ENCODE measurements at places on chromosomes 4 and X. TPM values are rescaled to one million over a fixed set of nuclear protein-coding genes. Genes with fewer than 3 reads are reported as not detected.

The PABPC1L2B gene
- 1.8 TPM for total RNA-seq

- H3K27me3 ChIP-seq: no peaks in the 10 kb centered on the region
- no peak overlapping the region for H3K27ac ChIP-seq
Measured at GRCh38 chrX:147069926-147070325, 255.4 kb upstream of the CXorf51A start.

GRCh38 chr4:144967161-144967560, 130.8 kb downstream of the ANAPC10 start:
- no peaks in the 10 kb centered on the region for H3K4me1 ChIP-seq
- H3K27ac ChIP-seq: no peak overlapping the region
- no peak overlapping the region for H3K4me3 ChIP-seq
- no peaks in the 10 kb centered on the region for H3K36me3 ChIP-seq
- no peaks in the 10 kb centered on the region for H3K27me3 ChIP-seq

- no peaks in the 10 kb centered on the region for H3K27me3 ChIP-seq
- DNase-seq: no peak
- peaks cover 4% of the 10 kb centered on the region for H3K4me1 ChIP-seq
- H3K36me3 ChIP-seq: peaks cover 29% of the 10 kb centered on the region
- H3K4me3 ChIP-seq: peak within 1 kb of the TSS; percentile 80
Measured at GRCh38 chrX:135421932-135422809, at the start of gene SMIM10L2A. TSS of gene SMIM10L2A (plus strand) at chrX:135421944. CDS start at chrX:135422132, 188 bp downstream.

GRCh38 chrX:84078991-84079390, 109.0 kb downstream of the RPS6KA6 start:
- H3K27me3 ChIP-seq: no peaks in the 10 kb centered on the region
- H3K4me1 ChIP-seq: no peaks in the 10 kb centered on the region
- H3K27ac ChIP-seq: no peak overlapping the region
- no peak for DNase-seq
- peaks cover 9% of the 10 kb centered on the region for H3K36me3 ChIP-seq

- no peaks in the 10 kb centered on the region for H3K4me1 ChIP-seq
- DNase-seq: no peak
- H3K27ac ChIP-seq: no peak overlapping the region
- H3K36me3 ChIP-seq: no peaks in the 10 kb centered on the region
Measured at GRCh38 chr4:156188596-156188995, 234.9 kb upstream of the CTSO start.

- no peaks in the 10 kb centered on the region for H3K4me1 ChIP-seq
- no peaks in the 10 kb centered on the region for H3K27me3 ChIP-seq
- H3K4me3 ChIP-seq: no peak overlapping the region
- no peak overlapping the region for H3K27ac ChIP-seq
- no peak for DNase-seq
- peaks cover 25% of the 10 kb centered on the region for H3K36me3 ChIP-seq
Measured at GRCh38 chr4:8502371-8502770, 61.8 kb downstream of the TRMT44 start.

GRCh38 chr4:7787067-7787466, 152.6 kb downstream of the AFAP1 start:
- no peak overlapping the region for H3K4me3 ChIP-seq
- H3K36me3 ChIP-seq: peaks cover 8% of the 10 kb centered on the region
- H3K27me3 ChIP-seq: no peaks in the 10 kb centered on the region
- DNase-seq: no peak
- no peak overlapping the region for H3K27ac ChIP-seq

GRCh38 chr4:121698236-121698671, 1.5 kb upstream of the ANXA5 start:
- 0 out of 2 replicates have a peak overlapping the region, but pooled peaks have one; percentile 8 for H3K4me3 ChIP-seq
- DNase-seq: no peak
- H3K4me1 ChIP-seq: no peaks in the 10 kb centered on the region

DNA sequence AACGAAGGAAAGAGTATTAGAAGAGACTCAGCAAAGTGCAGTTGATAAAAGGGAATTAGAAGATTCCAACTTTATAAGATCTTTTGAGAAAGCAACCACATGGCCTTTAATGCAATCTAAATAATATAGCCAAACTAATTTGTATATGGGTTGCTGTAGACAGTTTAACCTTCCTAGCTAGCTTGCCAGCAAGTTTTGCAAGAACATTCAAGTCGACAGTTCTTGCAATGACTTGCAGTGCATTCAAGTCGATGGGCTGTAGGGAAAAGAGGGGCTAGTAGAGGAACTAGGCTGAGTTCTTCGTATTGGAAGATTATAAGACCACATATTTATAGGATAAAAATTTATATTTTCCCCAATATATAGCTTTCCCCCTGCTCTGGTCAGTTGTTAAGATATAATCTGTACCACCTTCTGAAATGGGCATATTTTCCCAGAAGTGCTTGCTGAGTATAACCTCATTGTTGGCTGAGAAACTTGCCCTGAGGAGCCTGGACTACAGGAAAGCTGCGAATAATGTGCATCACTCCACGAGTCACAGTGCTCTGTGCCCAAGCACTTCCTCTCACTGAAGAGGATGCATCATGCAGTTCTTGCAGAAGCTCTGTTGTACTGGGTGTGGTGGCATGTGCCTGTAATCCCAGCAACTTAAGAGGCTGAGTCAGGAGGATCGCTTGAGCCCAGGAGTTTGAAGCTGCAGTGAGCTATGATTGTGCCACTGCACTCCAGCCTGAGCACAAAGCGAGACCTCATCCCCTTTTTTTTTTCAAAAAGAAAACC, 56.7 kb downstream of the DOCK11 start:
- H3K36me3 ChIP-seq: peaks cover 7% of the 10 kb centered on the region
- no peaks in the 10 kb centered on the region for H3K27me3 ChIP-seq
- no peaks in the 10 kb centered on the region for H3K4me1 ChIP-seq
- no peak for DNase-seq

The ATP2B3 gene
- 0.35 TPM for total RNA-seq

- H3K4me3 ChIP-seq: no peak overlapping the region
- H3K36me3 ChIP-seq: no peaks in the 10 kb centered on the region
- H3K27ac ChIP-seq: no peak overlapping the region
- no peaks in the 10 kb centered on the region for H3K4me1 ChIP-seq
- no peak for DNase-seq
- H3K27me3 ChIP-seq: no peaks in the 10 kb centered on the region
Measured at GRCh38 chr4:114277690-114278089, 298.2 kb upstream of the ARSJ start.

- no peak for DNase-seq
- no peak overlapping the region for H3K27ac ChIP-seq
- peak overlapping the region; percentile 1 for H3K4me3 ChIP-seq
- peaks cover 2% of the 10 kb centered on the region for H3K4me1 ChIP-seq
- H3K27me3 ChIP-seq: no peaks in the 10 kb centered on the region
Measured at GRCh38 chr4:175787948-175788347, 24.1 kb downstream of the GPM6A start.

The PNMA3 gene
- 9.4 TPM for total RNA-seq

The DCLK2 gene
- total RNA-seq: 0.33 TPM

DNA sequence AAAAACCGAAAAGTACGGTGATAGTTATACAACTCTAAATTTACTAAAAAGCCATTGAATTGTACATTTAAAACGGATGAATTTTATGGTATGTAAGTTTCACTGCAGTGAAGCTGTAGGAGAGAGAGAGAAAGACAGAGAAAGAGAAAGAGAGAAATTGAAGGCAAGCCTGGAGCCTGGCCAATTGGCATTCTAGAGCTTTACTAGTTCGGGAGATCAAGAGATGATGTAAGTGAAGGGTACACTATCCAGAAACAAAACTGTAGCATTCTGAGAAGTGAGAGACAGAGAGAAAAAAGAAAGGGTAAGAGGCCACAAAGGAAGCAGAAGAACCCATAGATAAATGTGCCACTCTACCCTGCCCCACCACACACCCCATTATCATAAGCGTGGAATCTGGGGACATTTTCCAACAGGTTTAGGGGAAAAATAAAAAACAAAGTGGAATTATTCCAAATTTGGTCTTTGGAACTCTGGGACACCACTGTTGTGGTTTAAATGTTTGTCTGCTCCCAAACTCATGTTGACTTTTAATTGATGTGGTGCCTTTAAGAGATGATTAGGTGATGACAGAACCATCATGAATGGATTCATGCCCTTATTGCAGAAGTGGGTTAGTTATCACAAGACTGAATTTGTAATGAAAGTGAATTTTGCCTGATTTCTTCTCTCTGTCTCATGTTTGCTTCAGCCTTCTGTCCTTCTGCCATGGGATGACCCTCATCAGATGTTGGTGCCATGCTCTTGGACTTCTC, 123.0 kb upstream of the PLS3 start:
- peaks cover 12% of the 10 kb centered on the region for H3K36me3 ChIP-seq
- no peak overlapping the region for H3K4me3 ChIP-seq
- H3K27ac ChIP-seq: no peak overlapping the region
- DNase-seq: no peak
- H3K27me3 ChIP-seq: no peaks in the 10 kb centered on the region
- peaks cover 4% of the 10 kb centered on the region for H3K4me1 ChIP-seq

The ANXA10 gene
- not detected for total RNA-seq

DNA sequence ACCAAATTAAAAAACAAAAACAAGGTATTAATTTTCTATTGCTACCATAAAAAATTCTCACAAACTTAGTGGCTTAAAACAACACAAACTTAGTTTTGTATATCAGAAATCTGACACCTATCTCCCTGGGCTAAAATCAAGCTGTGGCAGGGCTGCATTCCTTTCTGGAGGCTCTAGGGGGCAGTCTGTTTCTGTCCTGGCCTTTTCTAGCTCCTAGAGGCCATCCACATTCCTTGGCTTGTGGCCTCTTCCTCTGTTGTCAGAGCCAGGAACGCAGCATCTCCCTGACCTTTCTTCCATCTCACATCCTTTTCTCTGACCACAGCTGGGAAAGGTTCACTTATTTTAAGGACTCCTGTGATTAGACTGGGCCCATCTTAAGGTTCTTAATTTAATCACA, 38.9 kb upstream of the TLR2 start:
- no peak overlapping the region for H3K4me3 ChIP-seq
- no peaks in the 10 kb centered on the region for H3K4me1 ChIP-seq
- no peaks in the 10 kb centered on the region for H3K27me3 ChIP-seq
- no peak overlapping the region for H3K27ac ChIP-seq
- no peak for DNase-seq

DNA sequence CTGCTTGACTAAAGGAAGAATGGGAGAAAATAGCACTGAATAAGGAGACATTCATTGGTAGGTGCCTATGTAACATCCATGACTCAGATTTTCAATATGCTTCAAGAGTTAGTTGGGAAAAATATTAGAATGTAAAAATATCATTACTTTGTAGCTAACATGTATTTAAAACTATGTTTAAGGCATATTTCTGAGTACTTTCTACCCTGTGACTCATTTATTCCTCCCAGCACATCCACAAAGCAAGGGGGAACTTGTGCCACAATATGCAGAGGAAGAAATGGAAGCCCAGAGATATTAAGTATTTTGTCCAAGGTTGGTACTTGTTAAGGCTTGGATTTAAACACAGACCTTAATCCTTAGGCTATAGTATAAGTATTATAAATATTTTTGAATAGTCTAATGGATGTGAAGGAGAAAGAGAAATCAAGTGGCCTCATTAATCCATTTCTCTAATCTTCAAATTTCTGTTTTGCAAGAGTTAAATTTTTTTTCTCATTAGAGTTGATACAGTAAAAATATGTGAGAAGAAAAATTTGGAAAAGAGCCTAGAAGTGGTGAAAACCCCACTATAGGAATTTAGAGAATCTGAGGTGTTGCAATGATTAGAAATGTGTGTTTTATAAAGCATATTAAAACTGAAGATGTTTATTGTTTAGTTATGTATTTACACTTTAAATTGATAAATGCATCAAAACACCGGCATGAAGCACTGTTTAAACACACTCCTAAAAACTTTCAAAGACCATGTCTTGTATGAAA, 149.3 kb upstream of the GYPA start:
- H3K27me3 ChIP-seq: no peaks in the 10 kb centered on the region
- H3K4me1 ChIP-seq: no peaks in the 10 kb centered on the region
- no peaks in the 10 kb centered on the region for H3K36me3 ChIP-seq
- H3K27ac ChIP-seq: no peak overlapping the region
- no peak overlapping the region for H3K4me3 ChIP-seq

The PAK3 gene
- total RNA-seq: 7.8 TPM

DNA sequence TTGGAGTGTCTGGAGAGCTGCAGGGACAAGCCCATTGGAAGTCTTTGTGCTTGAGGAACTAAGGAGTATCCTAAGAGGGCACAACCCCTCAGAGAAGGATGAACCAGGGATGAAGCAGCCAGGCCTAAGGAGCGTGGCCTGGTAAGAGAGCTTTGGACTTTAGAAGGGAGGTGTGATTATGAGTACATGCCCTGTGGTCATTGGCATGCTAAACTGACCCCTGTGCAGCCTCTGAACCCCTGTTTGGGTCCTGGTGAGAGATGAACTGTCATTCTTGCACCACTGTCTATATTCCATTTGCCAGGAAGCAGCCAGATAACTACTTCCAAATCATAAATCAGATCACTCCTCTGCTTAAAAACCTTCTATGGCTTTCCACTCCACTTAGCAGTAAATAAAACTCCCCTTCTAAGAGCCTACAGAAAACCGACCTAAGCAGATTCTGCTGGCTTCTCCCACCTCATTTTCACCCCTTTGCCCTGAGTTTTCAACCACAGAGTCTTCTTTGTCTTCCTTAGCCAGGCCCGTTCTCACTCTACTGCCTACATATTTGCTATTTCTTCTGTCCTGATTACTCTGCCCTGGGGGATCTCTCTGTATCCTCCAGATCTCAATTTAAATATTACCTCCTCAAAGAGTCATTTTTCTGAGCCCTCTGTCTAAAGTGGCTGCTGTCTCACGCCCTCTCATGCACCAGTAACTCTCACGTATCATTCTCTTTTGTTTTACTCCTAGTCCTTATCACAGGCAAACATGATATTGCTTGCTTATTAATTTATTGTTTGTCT, 56.7 kb downstream of the MID1IP1 start:
- H3K27ac ChIP-seq: no peak overlapping the region
- no peak overlapping the region for H3K4me3 ChIP-seq
- H3K27me3 ChIP-seq: no peaks in the 10 kb centered on the region
- H3K36me3 ChIP-seq: no peaks in the 10 kb centered on the region
- no peaks in the 10 kb centered on the region for H3K4me1 ChIP-seq

The ATP8A1 gene
- total RNA-seq: 5.1 TPM

- H3K4me3 ChIP-seq: no peak overlapping the region
- H3K36me3 ChIP-seq: no peaks in the 10 kb centered on the region
- no peaks in the 10 kb centered on the region for H3K4me1 ChIP-seq
- no peak for DNase-seq
- no peak overlapping the region for H3K27ac ChIP-seq
Measured at GRCh38 chr4:172411149-172411548, 597.9 kb downstream of the GALNTL6 start.

GRCh38 chr4:153788051-153788412, 851 bp downstream of the SFRP2 start:
- no peak overlapping the region for H3K27ac ChIP-seq
- H3K4me1 ChIP-seq: peaks cover 7% of the 10 kb centered on the region
- H3K27me3 ChIP-seq: no peaks in the 10 kb centered on the region
- peak overlapping the region; percentile 100 for H3K4me3 ChIP-seq
- peaks cover 20% of the 10 kb centered on the region for H3K36me3 ChIP-seq
- no peak for DNase-seq

The ZNF41 gene
- total RNA-seq: 2.5 TPM

The PLP2 gene
- total RNA-seq: 12.1 TPM

- peaks cover 4% of the 10 kb centered on the region for H3K4me1 ChIP-seq
- no peaks in the 10 kb centered on the region for H3K36me3 ChIP-seq
- no peak for DNase-seq
- no peak overlapping the region for H3K4me3 ChIP-seq
Measured at GRCh38 chr4:147594578-147594977, 22.6 kb upstream of the TMEM184C start.

GRCh38 chr4:140300271-140300970, 73.0 kb upstream of the SCOC start:
- no peaks in the 10 kb centered on the region for H3K36me3 ChIP-seq
- no peaks in the 10 kb centered on the region for H3K27me3 ChIP-seq
- H3K4me1 ChIP-seq: peaks cover 3% of the 10 kb centered on the region
- peak; percentile 2 for DNase-seq
- no peak overlapping the region for H3K4me3 ChIP-seq

The TTC29 gene
- total RNA-seq: not detected

- no peak for DNase-seq
- no peak overlapping the region for H3K4me3 ChIP-seq
Measured at GRCh38 chr4:123555233-123555806, 158.7 kb downstream of the SPRY1 start.

The EDA gene
- total RNA-seq: 8.1 TPM
